ENCODE measurements at places on chromosomes 7 and 10. TPM values are rescaled to one million over a fixed set of nuclear protein-coding genes. Genes with fewer than 3 reads are reported as not detected.
A peak's percentile ranks its signal among the peaks of the same experiment; 100 is the strongest.

DNA sequence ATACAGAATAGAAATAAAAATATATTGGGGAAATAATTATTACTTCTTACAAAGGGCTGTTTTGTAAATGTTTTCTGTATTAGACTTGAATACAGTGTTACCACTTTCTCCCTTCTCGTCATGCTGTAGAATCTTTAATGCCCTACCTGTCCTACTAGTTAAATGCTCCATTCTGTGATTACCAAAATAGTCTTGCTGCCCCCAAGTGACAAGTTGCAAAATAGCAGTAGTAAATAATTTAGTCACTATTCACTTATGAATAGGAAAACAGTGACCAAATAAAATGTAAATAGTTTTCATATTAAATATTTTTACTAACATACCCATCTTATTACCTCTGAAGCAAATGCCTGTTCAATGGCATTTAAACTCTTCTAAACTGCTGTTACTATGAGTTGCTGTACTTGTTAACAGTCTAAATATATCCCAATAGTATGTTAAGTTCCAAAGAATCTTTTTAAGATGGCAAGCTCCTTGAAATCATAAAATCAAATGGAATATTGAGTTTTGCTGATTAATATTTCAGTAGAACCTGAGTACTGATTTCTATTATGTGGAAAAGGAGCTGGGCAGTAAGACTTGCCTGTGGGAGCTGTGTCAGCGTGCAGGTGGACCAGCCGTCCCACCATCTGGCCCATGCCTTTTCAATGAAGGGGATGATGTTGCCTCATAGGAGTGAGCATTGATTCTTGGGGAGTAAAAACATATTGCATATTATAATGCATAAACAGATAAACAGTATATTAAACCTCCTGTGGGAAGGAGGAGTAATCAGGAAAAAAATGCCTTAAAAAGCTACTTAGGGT, 18.1 kb upstream of the OIT3 start:
- DNase-seq, result peak; percentile 43

PLA2G12B gene
- not detected for total RNA-seq

SPAG6 gene
- 0.02 TPM for total RNA-seq

DNA sequence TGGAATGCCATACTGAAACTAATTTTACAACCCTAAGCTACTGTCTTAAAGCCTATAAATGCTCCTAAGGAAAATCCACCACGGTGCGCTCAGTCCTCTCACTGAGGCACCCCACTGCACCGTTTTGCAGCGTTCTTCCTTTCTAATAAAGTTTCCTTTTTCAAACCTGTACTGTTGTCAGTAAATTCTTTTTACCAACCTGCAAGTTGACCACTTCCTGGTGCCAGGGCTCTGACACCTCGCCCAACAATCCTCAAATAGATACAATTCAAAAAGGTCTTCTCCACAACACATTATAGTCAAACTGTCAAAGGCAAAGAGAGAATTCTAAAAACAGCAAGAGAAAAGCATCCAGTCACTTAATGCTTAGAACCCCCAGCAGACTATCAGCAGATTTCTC, 42.8 kb downstream of the HERPUD2 start:
- DNase-seq, result no peak
